Placental pericyte (primary cell): ENCODE measurements at places on chromosomes 4 and X. TPM values are rescaled to one million over a fixed set of nuclear protein-coding genes. Genes with fewer than 3 reads are reported as not detected.

Gene GJB1
- total RNA-seq = not detected in 2 replicates

Gene FANCB
- 2.6 and 13.5 TPM in 2 replicates for total RNA-seq

Gene NUDT10
- 0.14 TPM in 1 of 2 replicates, not detected in the other for total RNA-seq

Gene SLC10A4
- total RNA-seq = not detected in 2 replicates

Gene PIR
- 4.9 and 9.4 TPM in 2 replicates for total RNA-seq

Gene APLN
- total RNA-seq = under 0.01 and 0.43 TPM in 2 replicates

Gene ITGB1BP2
- 2.0 and 5.9 TPM in 2 replicates for total RNA-seq

Gene CDS1
- under 0.01 TPM in 1 of 2 replicates, not detected in the other for total RNA-seq

Gene PPP4R3C
- not detected in 2 replicates for total RNA-seq

Gene S100P
- not detected in 2 replicates for total RNA-seq

Gene SLC49A3
- 5.5 and 15.9 TPM in 2 replicates for total RNA-seq

Gene DAPP1
- total RNA-seq = not detected in 2 replicates

Gene OR13H1
- total RNA-seq = not detected in 2 replicates

Gene USP17L24
- total RNA-seq = not detected in 2 replicates

Gene BEND4
- total RNA-seq = not detected in 2 replicates

Gene F8A3
- 0.44 and 2.3 TPM in 2 replicates for total RNA-seq
